ENCODE measurements at places on chromosomes 6 and 20. TPM values are rescaled to one million over a fixed set of nuclear protein-coding genes. Genes with fewer than 3 reads are reported as not detected.
A peak's percentile ranks its signal among the peaks of the same experiment; 100 is the strongest.

- no peak for DNase-seq
- H3K4me3 ChIP-seq = no peak overlapping the region
- no peaks in the 10 kb centered on the region for H3K36me3 ChIP-seq
- peaks cover 14% of the 10 kb centered on the region for H3K4me1 ChIP-seq
Measured at GRCh38 chr6:90148867-90149266, 147.8 kb downstream of the BACH2 start.

DNA sequence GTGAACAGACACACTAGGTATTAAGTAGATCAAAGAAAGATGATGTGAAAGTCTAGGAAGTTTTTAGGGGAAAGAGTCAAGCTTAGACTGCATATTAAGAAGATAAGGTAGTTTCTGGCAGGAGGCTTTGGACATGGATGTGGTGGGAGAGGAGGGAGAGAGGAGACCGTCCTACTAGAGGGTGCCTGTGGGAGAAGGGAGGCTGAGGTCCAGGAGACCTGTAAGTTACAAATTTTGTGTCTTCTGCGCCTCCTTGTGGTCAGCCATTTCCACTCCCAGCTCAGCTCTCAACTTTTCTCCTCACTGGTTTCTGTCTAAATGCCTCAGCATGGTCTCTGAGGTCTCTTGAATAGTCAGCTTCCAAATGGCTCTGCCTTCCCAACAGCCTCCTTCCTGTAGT is 193.5 kb downstream of the UNC5CL start:
- peaks cover 39% of the 10 kb centered on the region for H3K27me3 ChIP-seq
- peak; percentile 25 for DNase-seq
- H3K36me3 ChIP-seq = no peaks in the 10 kb centered on the region
- H3K4me1 ChIP-seq = no peaks in the 10 kb centered on the region
- no peak overlapping the region for H3K27ac ChIP-seq
- no peak overlapping the region for H3K4me3 ChIP-seq

DNA sequence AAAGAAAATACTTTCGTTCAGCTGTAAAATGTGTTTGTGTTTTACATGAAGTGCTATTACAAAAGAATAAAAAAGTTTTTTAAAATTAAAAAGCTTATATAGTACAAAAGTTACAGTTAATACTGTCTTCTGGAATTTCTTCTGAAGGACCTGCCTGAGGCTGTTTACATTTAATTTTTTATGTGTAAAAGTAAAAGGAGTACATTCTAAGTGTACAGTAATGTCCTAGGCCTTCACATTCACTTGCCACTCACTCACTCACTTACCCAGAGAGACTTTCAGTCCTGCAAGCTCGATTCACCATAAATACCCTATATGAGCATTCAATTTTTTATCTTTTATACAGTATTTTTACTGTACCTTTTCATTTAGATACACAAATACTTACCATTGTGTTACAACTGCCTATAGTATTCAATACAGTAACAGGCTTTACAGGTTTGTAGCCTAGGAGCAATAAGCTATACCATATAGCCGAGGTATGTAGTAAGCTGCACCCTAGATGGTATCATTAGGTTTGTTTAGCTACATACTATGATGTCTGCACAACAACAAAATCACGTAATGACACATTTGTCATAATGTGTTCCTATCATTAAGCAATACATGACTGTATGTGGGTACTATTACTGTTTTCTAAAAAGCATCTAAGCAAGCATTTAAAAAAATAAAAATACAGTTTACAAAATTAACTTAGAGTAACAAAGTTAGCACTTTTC is 33.0 kb downstream of the RNF146 start:
- no peaks in the 10 kb centered on the region for H3K27me3 ChIP-seq
- no peak for DNase-seq
- no peak overlapping the region for H3K4me3 ChIP-seq
- peaks cover 9% of the 10 kb centered on the region for H3K36me3 ChIP-seq
- H3K27ac ChIP-seq = no peak overlapping the region

DNA sequence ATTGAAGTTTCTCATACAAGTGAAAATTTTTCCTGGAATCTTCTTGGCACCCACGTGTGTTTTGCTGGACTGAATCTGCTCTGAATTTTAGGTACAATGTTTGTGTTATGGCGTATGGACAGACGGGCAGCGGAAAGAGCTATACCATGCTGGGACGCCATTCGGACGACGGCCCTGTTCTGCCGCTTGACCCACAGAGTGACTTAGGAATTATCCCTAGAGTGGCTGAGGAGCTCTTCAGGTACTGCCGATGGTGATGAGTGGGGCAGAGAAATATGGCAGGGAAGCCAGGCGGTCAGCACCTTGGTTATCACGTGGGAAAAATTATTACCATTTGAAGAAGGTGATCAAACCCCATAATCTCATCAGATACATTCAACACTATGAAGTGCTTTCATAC is 36.3 kb downstream of the KIF25 start:
- H3K27ac ChIP-seq = no peak overlapping the region
- DNase-seq = no peak
- H3K4me1 ChIP-seq = peaks cover 10% of the 10 kb centered on the region
- peaks cover 19% of the 10 kb centered on the region for H3K27me3 ChIP-seq
- H3K36me3 ChIP-seq = peaks cover 2% of the 10 kb centered on the region

Gene GINM1
- total RNA-seq = 18.4 TPM

Gene SYNDIG1
- not detected for total RNA-seq

Gene MUC21
- total RNA-seq = not detected

Gene RAET1L
- not detected for total RNA-seq

Gene PRDM13
- total RNA-seq = not detected

Gene ABHD16B
- not detected for total RNA-seq

Gene VSX1
- total RNA-seq = not detected

Gene STX11
- total RNA-seq = 25.0 TPM
